ENCODE measurements at places on chromosomes 1 and 21.

DNA sequence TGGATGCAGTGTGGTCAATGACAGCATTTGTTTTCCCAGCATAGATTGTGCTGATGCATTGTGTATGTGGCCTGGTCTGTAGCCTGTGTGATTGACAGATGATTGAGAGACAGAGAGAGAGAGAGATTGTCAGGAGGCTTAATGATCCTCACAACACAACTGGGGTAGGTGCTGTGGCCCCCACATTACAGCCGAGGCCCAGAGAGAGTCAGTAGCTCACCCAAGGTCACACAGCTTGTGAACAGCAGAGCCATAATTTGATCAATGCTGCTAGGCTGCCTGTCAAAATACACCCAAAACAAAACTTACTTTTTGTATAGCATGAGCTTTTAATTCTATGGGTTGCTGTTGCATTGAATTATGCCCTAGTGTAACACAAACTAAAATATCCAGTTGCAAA lies 20.2 kb upstream of the ETS2 start:
- no peak for DNase-seq

- DNase-seq: no peak
These were observed 7.7 kb upstream of the IL10RB start for GRCh38 chr21:33258475-33258874.

GRCh38 chr1:246506367-246506673 lies 759 bp downstream of the SMYD3 start:
- no peak for DNase-seq

- peak; percentile 77 for DNase-seq
These were observed 64.2 kb upstream of the CR2 start for GRCh38 chr1:207389728-207390464.

DNA sequence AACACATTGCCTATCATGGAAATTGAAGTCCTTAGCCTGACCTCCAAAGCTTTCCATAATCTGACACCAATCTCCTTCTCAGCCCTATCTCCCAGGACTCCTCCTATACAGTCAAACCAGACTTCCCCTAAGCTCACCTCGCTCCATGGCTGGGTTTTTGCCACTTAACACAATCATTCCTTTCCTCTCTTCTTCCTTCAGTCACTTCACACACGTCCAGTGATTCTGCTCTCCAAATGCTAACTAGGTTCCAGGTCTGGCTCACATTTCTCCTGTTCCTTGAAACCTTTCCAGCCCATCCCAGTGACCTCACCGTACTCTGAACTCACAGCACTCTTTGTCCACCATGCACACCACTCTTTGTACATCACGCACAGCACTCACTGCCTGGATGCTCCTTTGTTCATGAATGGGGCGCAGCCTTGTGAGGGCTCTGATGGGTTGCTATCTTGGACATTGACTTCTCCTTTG lies 98.4 kb downstream of the GLUL start:
- no peak for DNase-seq

GRCh38 chr1:103788377-103788776 lies 38.7 kb downstream of the AMY1C start:
- DNase-seq: no peak

- DNase-seq: no peak
These were observed 10.0 kb downstream of the GJA8 start for GRCh38 chr1:147912553-147912952.

DNA sequence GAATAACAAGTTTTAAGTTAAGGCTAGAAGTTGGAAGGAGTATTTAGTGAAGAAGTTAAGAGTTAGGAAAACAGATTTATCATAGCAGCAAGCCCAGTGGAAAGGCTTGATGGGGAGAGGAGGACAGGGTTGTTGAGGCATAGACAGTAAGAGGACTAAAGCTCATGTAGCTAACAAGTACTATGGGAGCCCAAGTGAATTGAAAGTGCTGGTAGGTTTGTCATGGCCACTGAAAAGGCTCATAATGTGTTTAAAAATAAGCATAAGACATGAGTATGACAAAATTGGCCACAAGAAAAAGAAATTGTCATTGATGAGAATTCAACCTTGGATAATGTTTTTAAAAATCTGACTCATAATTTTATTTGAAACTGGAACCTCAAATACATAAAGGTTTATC lies 49.2 kb upstream of the CRB1 start:
- DNase-seq: no peak

- DNase-seq: no peak
These were observed 1.5 kb downstream of the S100PBP start for GRCh38 chr1:32818804-32819541.

DNA sequence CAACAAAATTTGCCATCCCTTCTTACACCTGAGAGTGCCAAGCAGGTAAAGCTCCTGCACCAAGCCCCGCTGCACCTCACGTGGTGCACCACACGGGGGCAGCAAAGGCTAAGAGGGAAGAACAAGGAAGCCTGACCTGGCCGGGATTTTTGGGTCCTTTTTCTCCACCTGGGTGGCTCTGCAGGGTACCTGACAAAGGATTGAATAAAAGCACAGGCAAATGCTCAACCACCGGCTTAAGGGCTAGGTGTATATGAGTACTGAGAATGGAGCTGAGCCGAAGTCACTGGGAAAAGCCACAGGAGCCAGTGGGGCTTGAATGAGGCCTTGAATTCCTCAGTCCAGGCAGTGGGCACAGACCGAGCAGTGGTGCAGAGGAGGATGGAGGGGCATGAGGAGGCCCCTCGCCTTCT lies 36.4 kb downstream of the ZNF697 start:
- no peak for DNase-seq

- no peak for DNase-seq
These were observed 18.6 kb downstream of the TAL1 start for GRCh38 chr1:47213230-47213963.

- no peak for DNase-seq
These were observed 10.2 kb downstream of the PPFIA4 start for GRCh38 chr1:203036537-203036936.

GRCh38 chr1:203511930-203512329 lies 18.0 kb downstream of the OPTC start:
- DNase-seq: no peak

DNA sequence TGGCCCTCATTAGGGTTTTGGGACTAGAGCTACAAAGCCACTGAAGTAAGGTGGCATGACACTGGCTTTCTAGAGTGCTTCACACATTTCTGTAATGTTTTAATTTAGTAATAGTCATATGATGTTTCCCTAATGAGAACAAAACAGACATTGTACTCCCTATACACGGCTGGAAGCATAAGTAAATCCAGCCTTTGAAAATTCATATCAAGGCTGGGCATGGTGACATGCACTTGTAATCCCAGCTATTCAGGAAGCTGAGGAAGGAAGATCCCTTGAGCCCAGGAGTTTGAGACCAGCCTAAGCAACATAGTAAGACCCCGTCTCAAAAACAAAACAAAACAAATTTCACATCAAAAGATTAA lies 7.4 kb downstream of the USP48 start:
- DNase-seq: no peak

- DNase-seq: no peak
These were observed 42.4 kb downstream of the AKNAD1 start for GRCh38 chr1:108814343-108815125.

GRCh38 chr1:66571789-66572188 lies 37.8 kb downstream of the SGIP1 start:
- peak; percentile 26 for DNase-seq

DNA sequence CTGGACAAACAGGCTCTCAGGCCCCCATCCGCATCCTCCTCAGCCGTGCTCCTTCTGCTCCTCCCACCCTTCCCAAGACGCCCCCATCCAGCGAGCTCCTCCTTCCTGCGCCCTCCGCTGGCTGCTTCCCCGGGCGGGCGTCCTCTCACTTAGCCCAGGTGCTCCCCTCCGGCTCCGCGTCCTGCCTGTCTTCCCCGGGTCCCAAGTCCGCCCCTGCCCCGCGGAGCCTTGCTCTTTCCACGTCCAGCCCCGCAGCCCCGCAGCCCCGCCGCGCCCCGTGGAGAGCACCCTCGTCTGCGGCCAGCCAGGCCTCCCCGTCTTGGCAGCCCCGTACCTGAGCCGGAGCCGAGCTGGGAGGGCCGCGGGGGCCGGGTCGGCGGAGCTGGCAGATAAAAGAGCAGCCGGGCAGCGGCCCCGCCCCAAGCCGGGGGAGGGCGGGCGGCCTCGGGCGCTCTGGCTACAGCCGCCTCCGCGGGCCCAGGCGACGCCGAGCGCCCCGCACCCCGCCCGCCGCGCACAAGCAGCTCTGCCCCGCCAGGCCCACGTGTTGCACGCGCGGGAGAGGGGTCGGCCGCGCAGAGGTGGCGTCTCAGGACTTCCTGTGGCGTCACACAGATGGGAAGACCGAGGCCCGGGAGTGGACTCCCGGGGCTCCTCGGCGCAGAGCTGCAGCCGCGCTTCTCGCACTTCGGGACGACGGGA lies at the start of gene PAQR7:
Gene PAQR7, minus strand, starts transcription at position 555 of the 702 bp plus-strand sequence. CDS start 11,869 bp downstream, outside the sequence.
- DNase-seq: no peak

All from epithelial cell of prostate (primary cell).